GM06990 (cell line): ENCODE measurements at places on chromosomes 16 and 17.

DNA sequence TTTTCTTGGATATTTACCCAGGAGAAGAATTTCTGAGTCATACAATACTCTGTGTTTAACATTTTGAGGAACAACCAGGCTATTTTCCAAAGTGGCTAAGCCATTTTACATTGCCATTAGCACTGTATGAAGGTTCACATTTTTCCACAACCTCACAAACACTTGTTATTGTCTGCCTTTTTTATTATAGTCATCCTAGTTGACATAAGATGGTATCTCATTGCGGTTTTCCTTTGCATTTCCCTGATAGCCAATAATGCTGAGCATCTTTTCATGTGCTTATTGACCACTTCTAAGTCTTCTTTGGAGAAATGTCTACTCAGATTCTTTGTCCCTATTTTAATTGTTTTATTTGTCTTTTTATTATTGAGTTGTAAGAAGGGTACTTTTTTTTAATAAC, 107.4 kb upstream of the CES5A start:
- DNase-seq = no peak

DNA sequence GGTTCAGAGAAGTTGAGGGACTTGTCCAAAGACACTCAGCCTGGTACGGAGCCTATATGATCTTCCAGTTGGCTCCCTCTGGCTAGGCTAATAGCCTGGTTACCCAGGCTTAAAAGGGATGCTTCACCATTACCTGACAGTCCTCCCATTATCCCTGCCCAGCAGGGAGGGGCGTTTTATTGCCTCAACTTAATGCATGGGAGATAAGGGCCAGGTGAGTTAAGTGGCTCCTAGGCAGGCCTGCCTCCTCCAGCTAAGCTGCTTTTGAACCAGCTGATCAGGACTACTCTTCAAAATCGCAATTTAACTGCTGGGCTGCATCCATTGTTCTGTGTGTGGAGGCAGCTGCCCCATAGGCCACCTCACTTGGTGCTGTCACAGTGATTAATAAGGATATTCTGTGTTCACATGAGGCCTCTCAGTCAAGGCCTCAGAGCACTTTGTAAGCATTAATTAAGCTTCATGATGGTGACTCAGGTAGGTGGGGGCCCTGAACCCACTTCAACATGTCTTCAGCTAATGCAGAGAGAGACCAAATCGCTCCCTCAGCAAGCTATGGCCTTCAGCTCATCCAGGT, 27.9 kb downstream of the SMPD3 start:
- DNase-seq = no peak

DNA sequence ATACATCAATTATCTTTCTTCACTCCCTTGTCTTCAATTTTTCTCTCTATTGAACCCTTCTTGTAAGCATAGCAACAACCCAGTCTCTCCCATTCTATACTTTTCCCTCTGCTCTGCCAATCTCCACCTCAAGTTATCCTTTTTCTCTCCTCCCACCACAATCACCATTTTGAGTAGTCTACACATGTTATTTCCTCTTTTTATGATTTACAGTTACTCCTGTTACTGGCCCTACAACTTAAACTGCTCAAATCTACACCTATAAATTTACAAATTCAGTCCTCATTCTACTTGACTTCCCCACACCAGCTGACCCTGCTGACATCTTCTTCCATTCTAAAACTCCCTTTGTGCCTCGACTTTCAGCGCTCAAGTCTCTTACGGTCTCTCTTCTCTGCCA, 84.6 kb downstream of the SPAG9 start:
- no peak for DNase-seq

DNA sequence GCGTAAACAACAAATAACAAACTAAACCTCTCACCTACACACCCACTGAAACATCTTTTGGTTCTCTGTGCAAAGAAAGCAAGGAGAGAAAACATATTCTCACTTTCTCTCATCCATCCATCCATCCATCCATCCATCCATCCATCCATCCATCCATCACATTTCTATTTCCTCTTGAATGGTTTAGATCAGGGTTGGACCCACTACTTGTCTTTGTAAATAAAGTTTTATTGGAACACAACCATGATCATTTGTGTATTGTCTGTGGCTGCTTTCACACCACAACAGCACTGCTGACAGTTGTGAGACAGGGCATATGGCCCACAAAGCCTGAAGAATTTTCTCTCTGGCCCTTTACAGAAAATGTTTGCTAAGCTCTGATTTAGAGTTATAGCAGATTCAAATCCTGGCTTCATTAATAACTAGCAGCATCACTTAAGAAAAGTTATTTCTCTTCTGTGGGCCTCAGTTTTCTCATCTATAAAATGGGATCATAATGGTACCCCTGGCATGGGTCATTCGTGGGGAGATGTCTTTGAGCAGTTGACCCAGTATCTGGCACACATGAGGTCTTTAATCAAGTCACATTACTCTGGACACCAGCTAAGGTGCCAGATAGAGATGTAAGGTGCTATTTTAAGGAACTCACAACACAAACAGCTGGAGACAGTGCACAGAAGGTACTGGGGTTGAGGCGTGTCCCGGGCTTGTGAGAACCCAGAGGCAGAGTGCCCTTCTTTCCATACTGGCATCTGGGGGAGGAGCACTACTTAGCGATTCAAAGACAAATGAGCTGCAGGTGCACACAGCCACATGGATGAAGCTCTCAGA, 146.3 kb downstream of the CMIP start:
- DNase-seq = no peak

DNA sequence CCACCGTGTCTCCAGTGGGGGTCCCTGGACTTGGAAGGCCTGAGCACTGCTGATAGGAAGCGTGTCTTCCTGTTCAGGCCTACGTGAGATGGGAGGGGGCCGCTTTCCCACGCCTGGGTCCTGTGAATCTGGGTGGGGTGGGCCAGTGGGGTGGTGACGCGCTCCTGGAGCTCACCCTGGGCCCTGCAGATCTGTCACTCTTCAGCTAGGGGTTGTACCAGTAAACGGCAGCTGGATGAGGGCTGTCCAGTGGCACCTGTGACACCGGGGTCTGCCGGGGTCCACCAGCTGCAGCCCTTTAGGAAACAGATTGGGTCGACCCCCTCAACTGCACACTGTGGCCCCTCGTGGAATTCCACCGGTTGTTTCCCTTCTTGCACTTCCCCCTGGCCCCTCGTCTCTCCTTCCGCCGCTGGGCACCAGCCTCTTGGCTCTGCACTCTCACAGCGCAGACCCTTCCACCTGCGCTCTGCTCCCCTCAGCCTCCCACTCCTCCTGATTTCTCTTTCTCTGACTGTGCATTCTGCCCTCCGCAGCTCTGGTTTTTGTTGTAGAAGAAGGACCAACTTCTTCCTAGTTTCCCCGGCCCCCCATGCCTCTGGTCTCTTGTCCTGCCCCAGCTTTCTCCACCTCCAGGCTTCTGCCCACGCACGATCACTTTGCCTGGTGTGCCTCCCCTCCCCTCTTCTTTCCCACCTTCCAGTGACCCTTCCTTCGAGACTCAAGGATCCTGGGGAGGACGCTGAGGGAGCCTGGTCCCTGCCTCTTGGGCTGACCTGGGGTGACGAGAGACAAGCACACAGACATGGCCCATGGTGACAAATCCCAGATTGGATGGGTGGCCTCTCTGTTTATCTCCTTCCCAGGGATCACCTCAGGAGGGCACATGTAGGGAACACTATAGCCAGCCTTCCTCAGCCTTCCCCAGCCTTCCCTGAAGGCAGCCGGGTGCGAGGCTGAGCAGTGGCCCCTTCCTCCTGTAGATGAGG, 4.8 kb downstream of the MRC2 start:
- no peak for DNase-seq

- no peak for DNase-seq
These were observed 94.5 kb downstream of the ZDHHC7 start for GRCh38 chr16:84916850-84917249.
